ENCODE measurements at places on chromosomes 3 and 15. TPM values are rescaled to one million over a fixed set of nuclear protein-coding genes. Genes with fewer than 3 reads are reported as not detected.

The CLASP2 gene
- 68.3 TPM for total RNA-seq

The B2M gene
- 139 TPM for total RNA-seq

The GPR15 gene
- total RNA-seq = not detected

The EFCC1 gene
- total RNA-seq = 0.60 TPM

The GUCA1C gene
- not detected for total RNA-seq

The C3orf49 gene
- not detected for total RNA-seq

The CSPG4 gene
- 0.41 TPM for total RNA-seq

DNA sequence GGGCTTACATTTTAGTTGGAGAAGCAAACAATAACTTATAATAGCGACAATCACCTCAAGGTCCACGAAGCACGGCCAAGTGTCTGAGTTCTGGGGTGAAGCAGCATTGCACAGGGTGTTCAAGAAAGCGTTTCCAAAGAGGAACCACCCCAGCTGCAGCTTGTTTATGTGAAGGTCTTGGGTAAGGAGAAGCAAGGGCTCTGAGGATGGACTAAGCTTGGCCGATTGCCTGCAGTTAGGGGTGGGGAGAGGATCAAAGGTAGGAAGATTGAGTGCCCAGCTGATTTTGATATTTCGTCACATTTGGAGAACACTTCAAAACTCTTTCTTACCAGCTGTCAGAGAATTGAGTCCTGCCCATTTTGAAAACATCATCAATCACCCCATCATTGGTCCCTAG, 321.6 kb upstream of the DNAJC19 start:
- peaks cover 10% of the 10 kb centered on the region for H3K4me1 ChIP-seq
- H3K36me3 ChIP-seq = no peaks in the 10 kb centered on the region
- no peak for DNase-seq
- no peak overlapping the region for H3K27ac ChIP-seq

DNA sequence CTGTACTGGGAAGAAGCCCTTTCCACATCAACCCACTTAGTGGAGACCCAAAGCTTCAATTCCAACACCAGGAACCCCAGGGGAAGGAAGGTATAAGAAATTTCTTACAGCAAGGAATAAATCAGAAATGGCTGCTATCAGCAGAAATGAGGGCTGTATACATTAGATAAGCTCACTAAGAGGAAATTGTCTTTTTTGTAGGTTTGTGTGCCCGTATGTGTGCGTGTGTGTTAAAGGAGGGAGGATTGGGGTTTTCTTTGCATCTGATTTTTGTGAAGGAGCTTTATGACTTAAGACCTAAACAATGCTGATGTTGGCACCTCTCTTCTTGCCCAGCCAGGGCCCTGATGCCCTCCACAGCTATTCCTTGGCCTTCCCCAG, 18.6 kb downstream of the ARRDC4 start:
- H3K27ac ChIP-seq = no peak overlapping the region
- H3K4me1 ChIP-seq = peaks cover 8% of the 10 kb centered on the region

DNA sequence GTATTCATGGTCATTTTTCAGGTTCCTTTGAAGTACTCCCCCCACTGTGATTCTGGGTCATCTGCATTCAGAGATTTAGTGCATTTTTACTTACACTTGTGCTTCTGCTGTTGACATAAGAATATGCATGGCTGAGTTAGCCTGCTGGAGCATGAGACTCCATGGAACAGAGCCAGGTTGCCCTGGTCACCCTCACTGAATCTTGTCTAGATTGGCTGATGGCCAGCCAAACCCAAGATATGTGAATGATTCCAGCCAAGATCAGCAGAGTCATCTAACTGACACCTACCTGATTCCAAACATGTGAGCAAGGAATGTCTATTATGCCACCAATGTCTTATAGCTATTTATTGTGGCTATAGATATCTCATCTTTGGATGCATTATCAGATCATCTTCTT, 25.1 kb downstream of the DTWD1 start:
- peaks cover 4% of the 10 kb centered on the region for H3K36me3 ChIP-seq
- peaks cover 6% of the 10 kb centered on the region for H3K4me1 ChIP-seq
- no peak overlapping the region for H3K27ac ChIP-seq
- H3K4me3 ChIP-seq = no peak overlapping the region
- no peaks in the 10 kb centered on the region for H3K27me3 ChIP-seq
- no peak for DNase-seq

- H3K36me3 ChIP-seq = no peaks in the 10 kb centered on the region
- H3K27me3 ChIP-seq = no peaks in the 10 kb centered on the region
- no peak overlapping the region for H3K4me3 ChIP-seq
- H3K4me1 ChIP-seq = no peaks in the 10 kb centered on the region
- no peak overlapping the region for H3K27ac ChIP-seq
Observed at GRCh38 chr3:60890226-60890625, 361.0 kb downstream of the FHIT start.

GRCh38 chr15:80837006-80837405, 57.8 kb downstream of the CEMIP start:
- no peaks in the 10 kb centered on the region for H3K36me3 ChIP-seq
- no peak overlapping the region for H3K27ac ChIP-seq
- H3K4me3 ChIP-seq = no peak overlapping the region
- DNase-seq = no peak
- H3K27me3 ChIP-seq = peaks cover 13% of the 10 kb centered on the region

DNA sequence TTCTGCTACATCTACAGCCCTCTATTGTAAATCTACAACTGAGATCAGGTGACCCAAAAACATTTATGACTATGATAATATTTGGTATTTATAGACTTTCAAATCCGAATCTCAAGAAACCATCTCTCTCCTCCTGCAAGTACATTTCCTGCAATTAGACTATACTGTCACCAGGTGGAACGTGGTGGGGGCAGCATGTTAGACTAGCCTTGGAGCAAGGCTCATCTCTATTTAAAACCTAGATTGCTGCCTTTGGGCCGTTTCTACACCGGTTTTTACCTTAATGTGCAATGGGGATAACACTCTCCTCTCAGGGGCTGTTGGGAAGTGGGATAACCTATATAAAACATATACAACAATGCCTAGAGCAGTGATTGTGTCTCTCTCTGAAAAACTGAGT, 3.8 kb upstream of the KATNBL1 start:
- no peak overlapping the region for H3K27ac ChIP-seq
- no peak for DNase-seq
- no peaks in the 10 kb centered on the region for H3K36me3 ChIP-seq
- no peaks in the 10 kb centered on the region for H3K4me1 ChIP-seq

DNA sequence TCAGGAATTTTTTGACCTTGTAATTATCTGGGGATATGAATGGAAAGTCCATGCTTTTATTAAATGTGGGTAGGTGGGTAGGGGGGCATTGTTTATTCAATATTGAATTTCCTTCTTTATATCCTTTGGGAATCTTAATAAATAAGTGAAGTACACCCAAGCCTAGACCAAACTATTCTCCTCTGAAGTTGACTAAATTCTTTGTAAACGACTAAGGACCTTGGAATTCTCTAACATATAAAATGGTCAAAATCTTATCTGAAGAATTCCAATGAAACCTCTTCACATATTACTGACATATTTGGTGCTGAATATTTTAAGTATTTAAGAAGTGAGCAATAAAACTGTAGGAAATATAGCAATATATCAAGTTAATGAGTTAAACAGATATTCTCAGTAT, 1432.1 kb upstream of the GBE1 start:
- no peak for DNase-seq
- no peaks in the 10 kb centered on the region for H3K27me3 ChIP-seq
- H3K27ac ChIP-seq = no peak overlapping the region

- DNase-seq = no peak
- H3K4me1 ChIP-seq = peaks cover 15% of the 10 kb centered on the region
- H3K27me3 ChIP-seq = peaks cover 7% of the 10 kb centered on the region
Observed at GRCh38 chr15:66646308-66646707, 55.7 kb upstream of the SMAD6 start.

DNA sequence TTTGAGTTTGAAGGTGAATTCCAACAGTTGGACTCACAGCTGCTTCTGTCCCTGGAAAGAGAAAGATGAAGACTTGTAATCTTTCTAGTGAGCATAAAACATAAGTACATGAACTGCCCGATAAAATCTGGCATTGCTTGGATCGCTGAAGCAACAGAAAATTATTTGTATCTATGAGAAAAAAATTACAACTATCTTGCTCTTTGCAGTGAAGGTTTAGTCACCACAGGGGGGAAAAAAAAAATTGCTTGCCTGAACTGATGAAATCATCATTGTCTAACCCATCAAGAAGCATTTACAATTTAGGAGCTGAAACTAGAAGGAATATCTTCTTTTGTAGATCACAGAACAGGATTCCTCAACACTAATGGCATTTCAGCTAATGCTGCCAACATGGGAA, 20.0 kb downstream of the TMEM207 start:
- no peak overlapping the region for H3K27ac ChIP-seq
- DNase-seq = no peak
- no peaks in the 10 kb centered on the region for H3K27me3 ChIP-seq
- no peaks in the 10 kb centered on the region for H3K36me3 ChIP-seq
- peaks cover 4% of the 10 kb centered on the region for H3K4me1 ChIP-seq

GRCh38 chr3:169041677-169042171, 621.8 kb downstream of the MECOM start:
- H3K4me3 ChIP-seq = no peak overlapping the region
- H3K4me1 ChIP-seq = no peaks in the 10 kb centered on the region
- no peaks in the 10 kb centered on the region for H3K27me3 ChIP-seq
- no peaks in the 10 kb centered on the region for H3K36me3 ChIP-seq
- no peak overlapping the region for H3K27ac ChIP-seq

DNA sequence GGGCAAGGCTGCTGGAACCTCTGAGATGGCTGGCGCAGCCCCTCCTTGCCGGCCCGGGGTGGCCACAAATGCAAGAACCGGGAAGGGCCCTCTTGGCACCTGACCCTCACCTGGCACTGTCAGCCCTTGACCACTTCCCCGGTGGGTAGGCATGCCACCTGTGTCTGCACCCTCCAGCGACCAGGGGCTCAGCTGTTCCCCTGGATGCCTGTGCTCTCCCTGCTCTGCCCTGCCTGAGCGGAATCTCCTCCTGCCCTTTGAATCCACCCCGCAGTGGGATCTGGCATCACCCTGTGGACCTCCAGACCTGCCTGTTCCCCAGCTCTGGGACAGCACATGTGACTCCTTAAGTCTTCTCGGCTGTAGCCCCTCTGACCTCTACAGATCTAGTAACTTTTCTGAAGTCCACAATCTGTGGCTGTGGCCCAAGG, 26.1 kb upstream of the FGD5 start:
- H3K4me3 ChIP-seq = no peak overlapping the region
- peaks cover 42% of the 10 kb centered on the region for H3K27me3 ChIP-seq
- H3K27ac ChIP-seq = no peak overlapping the region
- no peaks in the 10 kb centered on the region for H3K36me3 ChIP-seq

DNA sequence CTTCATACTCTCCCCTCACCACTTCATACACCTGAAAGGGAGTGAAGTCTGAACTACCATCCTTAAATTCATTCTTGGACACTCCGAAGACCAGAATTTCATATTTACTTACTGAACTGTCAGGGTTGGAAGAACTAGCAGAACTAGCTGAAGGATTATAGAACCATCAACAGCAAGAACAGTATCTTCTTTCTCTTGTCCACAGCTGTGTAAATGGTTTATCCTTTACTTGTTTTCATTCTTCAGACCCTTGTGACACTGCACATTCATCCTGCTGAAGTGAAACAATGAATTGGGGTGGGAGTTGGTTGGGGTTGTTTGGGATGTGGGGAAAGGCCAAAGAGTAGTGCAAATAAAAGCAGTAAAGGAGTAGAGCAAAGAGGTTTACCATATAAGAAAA, 350.9 kb downstream of the ZIC1 start:
- no peaks in the 10 kb centered on the region for H3K4me1 ChIP-seq
- H3K4me3 ChIP-seq = no peak overlapping the region
- no peak overlapping the region for H3K27ac ChIP-seq
- H3K27me3 ChIP-seq = no peaks in the 10 kb centered on the region
- no peaks in the 10 kb centered on the region for H3K36me3 ChIP-seq
- no peak for DNase-seq

- peaks cover 28% of the 10 kb centered on the region for H3K27me3 ChIP-seq
- H3K4me1 ChIP-seq = peaks cover 5% of the 10 kb centered on the region
- DNase-seq = no peak
- H3K36me3 ChIP-seq = no peaks in the 10 kb centered on the region
- H3K4me3 ChIP-seq = no peak overlapping the region
- no peak overlapping the region for H3K27ac ChIP-seq
Observed at GRCh38 chr3:32596909-32597369, 26.3 kb upstream of the DYNC1LI1 start.

DNA sequence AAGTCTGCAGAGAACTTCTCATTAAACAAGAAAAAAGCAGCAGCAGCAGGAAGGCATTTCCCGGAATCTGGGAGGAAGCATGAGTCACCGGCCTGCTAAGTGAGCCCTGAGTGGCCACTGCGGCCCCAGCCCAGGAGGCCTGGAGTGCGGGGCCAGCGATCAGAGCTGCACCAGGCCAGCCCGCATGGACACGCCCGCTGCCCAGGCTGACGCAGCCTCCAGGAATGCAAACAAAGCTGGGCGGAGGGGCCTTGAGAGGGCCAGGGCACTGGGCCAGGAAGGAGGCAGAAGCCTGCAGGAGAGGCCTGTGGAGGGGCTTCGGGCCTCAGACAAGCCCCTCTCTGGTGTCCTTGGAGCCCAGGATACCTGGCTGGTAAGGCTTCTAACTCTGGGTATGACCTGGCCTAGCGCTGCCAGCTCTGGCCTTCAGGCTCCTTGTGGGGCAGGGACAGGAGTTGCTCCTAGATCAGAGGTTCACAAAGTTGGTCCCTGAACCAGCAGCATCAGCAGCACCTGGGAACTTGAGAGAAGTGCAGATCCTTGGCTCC, 101.2 kb downstream of the SMAD6 start:
- DNase-seq = peak; percentile 79
- peaks cover 14% of the 10 kb centered on the region for H3K4me1 ChIP-seq
- no peaks in the 10 kb centered on the region for H3K36me3 ChIP-seq

DNA sequence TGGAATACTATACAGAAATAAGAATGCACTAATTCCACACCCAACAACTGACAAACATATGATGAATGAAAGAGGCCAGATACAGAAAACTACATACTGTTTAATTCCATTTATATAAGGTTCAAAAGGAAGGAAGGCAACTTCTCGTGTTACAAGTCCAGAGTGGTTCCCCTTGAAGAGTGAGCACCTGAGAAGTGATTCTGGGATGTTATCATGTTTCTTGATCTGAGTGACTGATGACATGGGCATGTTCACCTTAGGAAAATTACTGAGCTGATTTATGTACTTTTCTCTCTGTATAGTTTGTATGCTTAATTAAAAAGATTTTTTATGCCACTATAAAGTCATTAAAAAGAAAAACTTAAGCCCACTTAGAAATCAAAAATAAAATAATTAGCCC, 13.6 kb downstream of the CCDC12 start:
- no peaks in the 10 kb centered on the region for H3K27me3 ChIP-seq
- H3K4me1 ChIP-seq = peaks cover 70% of the 10 kb centered on the region
- H3K27ac ChIP-seq = peak overlapping the region; percentile 88
- H3K36me3 ChIP-seq = peaks cover 12% of the 10 kb centered on the region

- no peak overlapping the region for H3K27ac ChIP-seq
- H3K4me3 ChIP-seq = no peak overlapping the region
- DNase-seq = no peak
- no peaks in the 10 kb centered on the region for H3K27me3 ChIP-seq
- H3K36me3 ChIP-seq = peaks cover 29% of the 10 kb centered on the region
Observed at GRCh38 chr3:66394753-66395249, 106.0 kb downstream of the LRIG1 start.
